Pulmonary artery endothelial cell (primary cell): ENCODE measurements at places on chromosomes 1 and 21. TPM values are rescaled to one million over a fixed set of nuclear protein-coding genes. Genes with fewer than 3 reads are reported as not detected.

Gene ZNF648
- not detected in 2 replicates for total RNA-seq

Gene C1orf50
- total RNA-seq: 2.6 and 4.9 TPM in 2 replicates

Gene EDN2
- total RNA-seq: not detected in 2 replicates

Gene IFT25
- 13.8 and 18.1 TPM in 2 replicates for total RNA-seq

Gene IQCC
- 1.2 and 2.4 TPM in 2 replicates for total RNA-seq

Gene ALX3
- not detected in 2 replicates for total RNA-seq

Gene KRTAP21-2
- not detected in 2 replicates for total RNA-seq

Gene PADI2
- not detected in 2 replicates for total RNA-seq
